ENCODE measurements at places on chromosomes 1 and 21. TPM values are rescaled to one million over a fixed set of nuclear protein-coding genes. Genes with fewer than 3 reads are reported as not detected.

- no peak for DNase-seq
Observed at GRCh38 chr1:184208622-184209021, 157.1 kb downstream of the TSEN15 start.

DNA sequence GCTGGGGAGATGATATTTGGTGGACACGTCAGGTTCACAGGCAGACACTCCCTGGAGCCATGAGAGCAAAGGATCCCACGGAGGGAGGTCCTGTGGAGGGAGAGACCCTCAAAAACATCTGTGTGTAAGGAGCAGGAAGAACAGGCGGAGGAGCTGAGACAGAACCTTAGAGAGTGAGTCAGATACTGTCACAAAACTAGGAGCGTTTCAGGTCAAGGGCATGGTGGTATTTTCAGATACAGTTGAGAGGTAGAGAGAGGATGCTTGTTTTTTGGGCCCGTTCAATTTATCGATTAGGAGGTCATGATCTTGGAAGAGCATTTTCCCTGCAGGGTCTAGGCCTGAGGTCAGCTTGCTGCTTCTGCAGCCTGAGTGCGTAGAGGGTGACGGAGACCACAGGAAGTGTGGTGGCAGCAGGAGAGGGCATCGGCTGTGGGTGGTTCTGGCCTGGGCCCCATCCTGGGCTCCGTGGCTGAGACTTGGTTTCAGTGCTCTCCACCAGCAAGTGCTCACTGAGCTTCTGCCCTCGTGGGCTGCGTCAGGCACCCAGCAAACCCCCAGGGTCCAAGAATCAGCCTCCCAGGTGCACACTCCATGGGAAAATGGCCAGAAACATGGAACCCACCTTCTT lies 39.9 kb downstream of the SPSB1 start:
- DNase-seq = no peak

DNA sequence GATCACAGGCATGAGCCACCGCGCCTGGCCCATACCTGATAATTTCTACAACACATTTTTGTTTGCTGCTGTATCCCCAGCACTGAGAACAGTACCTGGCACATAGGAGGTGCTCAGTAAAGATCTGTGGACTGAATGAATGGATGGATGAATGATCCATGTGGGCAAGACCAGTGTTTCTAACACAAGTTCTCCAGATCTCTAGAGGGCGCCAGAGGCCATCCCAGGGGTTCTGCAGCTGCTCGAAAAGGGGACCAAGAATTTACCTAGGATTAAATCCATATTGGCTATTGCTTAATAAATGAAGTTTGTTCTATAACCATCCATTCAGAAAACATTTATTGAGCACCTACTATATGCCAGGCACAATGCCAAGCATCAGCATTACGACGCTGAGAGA lies 167.7 kb downstream of the ACTL8 start:
- DNase-seq = peak; percentile 7

- no peak for DNase-seq
Observed at GRCh38 chr1:194419721-194420120, 1233.3 kb upstream of the B3GALT2 start.

GRCh38 chr21:32499249-32500055 lies 85.9 kb downstream of the TCP10L start:
- no peak for DNase-seq

GRCh38 chr1:41613689-41614574 lies 129.4 kb upstream of the EDN2 start:
- DNase-seq = peak; percentile 68

DNA sequence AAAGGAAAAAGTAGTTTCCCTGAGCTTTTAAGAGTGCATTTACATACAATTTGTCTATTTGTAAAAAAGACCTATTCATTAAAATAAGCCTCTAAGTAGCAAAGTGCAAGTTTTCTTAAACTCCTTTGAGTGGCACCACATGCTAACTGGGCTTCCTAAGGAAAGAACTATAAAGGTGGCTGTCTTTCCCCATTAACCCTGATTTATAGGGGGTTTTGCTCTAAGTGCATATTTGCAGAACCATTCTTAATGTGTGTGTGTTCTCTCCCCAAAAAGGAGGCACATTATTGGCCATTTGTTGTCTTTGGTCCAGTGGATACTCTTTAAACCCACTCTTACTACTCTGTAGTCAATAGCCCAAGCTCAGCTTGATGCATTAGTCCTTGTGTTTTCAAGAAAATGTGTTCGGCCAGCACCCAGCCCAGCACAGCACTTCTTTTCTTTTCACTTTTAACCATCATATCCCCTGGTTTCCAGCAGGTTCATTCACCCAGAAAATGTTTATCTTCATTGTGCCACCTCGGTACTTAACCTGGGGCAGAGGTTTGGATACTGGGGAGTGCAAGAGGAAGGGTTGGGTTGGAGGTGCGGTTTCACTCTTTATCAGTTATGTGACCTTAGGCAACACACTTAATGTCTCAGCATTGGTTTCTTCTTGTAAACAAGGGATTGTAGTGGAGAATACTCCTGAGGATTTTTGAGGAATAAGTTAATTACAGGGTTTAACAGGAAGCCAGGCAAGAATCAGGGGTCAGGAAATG lies 161.9 kb upstream of the UBE2U start:
- no peak for DNase-seq

DNA sequence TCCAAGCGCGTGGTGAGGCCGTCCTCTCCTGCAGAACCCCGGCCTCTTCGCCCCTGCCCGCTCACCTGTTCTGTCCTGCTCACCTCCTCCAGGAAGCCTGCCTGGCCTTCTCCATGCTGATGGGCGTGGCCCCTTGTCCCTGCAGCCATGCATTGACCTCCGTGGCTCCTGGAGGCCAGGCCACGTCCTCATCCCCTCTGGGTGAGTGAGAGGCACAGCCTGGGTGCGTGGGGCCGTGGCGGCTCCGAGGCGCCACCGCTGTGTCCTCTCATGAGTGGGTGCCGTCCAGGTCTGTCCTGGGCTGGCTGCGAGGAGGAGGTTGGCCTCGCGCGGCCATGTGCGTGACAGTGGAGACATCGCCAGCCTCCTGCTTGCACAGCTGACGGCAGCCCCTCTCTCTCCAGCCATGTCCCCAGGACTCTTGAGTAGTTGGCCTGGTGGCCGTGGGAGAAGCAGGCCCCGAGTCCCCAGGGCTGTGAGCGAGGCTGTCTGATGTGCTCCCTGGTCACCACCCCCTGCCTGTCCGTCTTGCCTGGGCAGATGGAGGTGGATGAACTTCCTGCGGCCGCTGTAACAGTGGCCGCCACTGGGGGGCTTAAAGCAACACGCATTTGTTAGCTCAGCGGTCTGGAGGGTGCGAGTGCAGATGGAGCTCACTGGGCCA lies 58.1 kb downstream of the PRKCZ start:
- DNase-seq = peak; percentile 62

DNA sequence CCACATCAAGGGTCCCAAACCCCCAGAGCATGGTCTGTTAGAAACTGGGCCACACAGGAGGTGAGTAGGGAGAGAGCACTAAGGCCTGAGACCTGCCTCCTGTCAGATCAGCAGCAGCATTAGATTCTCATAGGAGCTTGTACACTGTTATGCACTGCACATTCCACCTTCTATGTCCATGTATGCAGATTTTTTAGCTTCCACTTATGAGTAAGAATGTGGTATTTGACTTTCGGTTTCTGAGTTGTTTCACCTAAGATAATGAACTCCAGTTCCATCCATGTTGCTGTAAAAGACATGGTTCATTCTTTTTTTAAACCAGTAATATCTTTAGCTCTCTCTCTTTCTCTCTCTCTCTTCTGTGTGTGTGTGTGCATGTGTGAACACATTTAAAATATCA lies 663 bp upstream of the GBP6 start:
- no peak for DNase-seq

DNA sequence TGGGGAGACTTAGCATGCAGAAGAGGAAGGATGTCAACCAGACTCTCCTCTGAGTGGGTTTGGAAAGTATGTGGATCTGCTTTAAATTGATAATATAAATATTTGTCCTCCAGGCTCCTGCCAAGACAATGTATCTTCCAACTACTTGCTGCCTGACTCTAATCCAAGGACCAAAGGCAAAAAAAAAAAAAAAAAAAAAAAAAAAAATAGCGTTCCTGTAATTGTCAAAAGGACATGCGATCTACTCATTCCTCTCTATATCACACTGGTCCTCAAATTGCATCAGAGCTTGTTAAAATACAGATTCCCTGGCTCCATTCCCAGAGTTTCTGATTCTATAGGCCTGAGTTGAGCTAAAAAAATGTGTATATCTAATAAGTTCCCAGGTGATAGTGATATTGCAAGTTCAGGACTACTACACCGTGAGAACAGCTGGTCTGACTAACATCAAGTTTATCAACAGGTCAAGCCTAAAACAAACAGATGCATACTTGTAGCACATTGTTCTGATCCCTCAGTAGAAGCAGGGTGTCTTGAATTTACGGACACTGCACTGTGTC lies 141.3 kb downstream of the TNR start:
- DNase-seq = peak; percentile 9

DNA sequence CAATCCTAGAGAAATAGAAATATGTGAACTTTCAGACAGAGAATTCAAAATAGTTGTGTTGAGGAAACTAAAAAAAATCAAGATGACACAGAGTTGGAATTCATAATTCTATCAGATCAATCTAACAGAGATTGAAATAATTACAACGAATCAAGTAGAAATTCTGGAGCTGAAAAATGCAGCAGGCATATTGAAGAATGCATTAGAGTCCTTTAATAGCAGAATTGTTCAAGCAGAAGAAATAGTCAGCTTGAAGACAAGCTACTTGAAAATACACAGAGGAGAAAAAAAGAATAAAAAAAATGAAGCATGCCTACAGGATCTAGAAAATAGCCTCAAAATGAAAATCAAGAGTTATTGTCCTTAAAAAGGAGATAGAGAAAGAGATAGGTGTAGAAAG lies 347.1 kb downstream of the NCAM2 start:
- DNase-seq = no peak

DNA sequence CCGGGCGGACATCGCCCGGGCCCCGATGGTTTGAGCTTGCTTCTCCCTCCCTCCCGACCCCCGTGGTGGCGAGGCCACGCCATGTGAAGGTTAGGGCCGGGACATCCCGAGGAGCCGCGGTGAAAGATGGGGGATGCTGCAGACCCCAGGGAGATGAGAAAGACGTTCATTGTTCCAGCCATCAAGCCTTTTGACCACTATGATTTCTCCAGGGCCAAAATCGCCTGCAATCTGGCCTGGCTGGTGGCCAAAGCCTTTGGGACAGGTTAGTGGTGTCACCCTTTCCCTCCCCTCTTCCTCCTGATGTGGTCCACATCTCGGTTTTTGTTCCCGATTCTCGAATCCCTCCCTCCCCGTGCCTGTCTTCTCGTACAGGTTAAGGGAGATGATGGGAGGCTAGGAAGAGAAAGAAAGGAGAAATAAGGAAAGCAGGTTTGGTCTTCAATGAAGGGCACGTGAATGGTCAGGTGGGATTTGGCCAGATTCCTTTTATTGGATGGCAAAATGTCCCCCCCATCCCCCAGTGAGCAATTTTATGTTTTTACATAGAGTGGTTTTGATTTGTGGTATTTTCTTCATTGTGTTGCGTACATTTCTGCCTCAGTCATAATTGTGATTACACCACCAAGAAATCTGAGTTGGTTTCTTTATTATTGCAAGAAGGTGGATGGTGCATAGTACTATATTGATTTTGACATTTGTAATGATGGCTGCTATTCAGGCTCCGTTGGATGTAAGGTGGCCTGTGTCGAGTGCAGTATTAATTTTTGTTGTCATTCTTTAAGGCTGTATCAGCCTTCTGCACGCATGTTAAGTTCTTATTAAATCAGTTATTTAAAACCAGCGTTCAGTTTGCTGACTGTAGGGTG lies 1.2 kb downstream of the CAMSAP2 start:
- no peak for DNase-seq

DNA sequence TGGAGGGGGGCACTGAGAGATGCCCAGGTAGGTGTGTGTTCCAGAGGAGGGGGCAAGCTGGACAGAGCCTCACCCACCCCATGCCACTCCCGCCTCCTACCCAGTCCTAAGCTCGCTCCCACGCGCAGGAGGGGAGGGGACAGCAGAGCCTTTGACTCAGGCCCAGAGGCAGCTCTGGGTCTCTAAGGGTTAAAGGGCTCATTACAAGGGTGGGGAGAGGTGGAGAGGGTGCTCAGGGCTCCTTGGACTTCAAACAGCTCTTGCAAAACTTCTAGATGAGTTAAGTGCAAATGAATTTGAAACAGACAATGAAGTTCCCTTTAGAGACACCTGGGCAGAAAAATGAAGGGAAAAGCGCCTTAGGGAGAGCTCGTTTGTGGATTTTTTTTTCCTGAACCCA lies 104.2 kb upstream of the CASZ1 start:
- no peak for DNase-seq

GRCh38 chr1:173590557-173590956 lies 12.3 kb downstream of the SLC9C2 start:
- no peak for DNase-seq

- DNase-seq = peak; percentile 70
Observed at GRCh38 chr1:63612564-63612963, 19.4 kb downstream of the PGM1 start.

- DNase-seq = peak; percentile 39
Observed at GRCh38 chr21:42047821-42048613, 23.1 kb upstream of the UMODL1 start.

DNA sequence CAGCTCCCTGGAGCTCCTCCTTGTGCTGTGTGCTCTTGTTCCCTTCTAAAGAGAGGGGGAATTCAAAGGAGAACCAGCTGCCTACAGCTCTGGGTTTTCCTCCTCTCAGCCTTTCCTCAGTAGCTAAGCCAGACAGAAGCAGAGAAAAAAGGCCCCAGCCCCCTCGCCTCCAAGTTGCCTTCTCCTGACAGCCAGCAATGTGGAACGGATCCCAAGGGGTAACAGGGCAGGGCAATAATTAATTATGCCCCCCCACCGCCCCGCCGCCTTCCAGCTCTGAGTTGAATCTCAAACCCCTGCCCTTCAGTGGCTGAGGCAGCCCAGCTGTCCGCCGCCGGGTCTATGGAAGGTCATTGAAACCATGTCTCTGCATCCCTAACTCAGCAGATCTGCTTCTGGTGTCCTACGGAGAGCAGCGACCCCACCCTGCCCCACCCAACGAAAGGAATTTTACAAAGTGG lies 69.0 kb upstream of the GOLT1A start:
- DNase-seq = peak; percentile 91

GRCh38 chr1:7346600-7347570 lies 424.2 kb upstream of the VAMP3 start:
- DNase-seq = no peak

The DPYD gene
- 99.3 TPM for total RNA-seq

The FGR gene
- 26.6 TPM for total RNA-seq

The STIL gene
- total RNA-seq = 1.8 TPM

The CRNN gene
- total RNA-seq = not detected

The SHISAL2A gene
- total RNA-seq = 1.7 TPM

The LCE2B gene
- not detected for total RNA-seq

The S100A14 gene
- total RNA-seq = 78.5 TPM

The LRRC38 gene
- total RNA-seq = not detected

The LDLRAD2 gene
- total RNA-seq = 0.20 TPM

The NBPF6 gene
- total RNA-seq = not detected

Data from lung (tissue), 17 donors.